ENCODE measurements at places on chromosomes 1 and 21.
A peak's percentile ranks its signal among the peaks of the same experiment; 100 is the strongest.

GRCh38 chr1:30514945-30515344 is 208.4 kb downstream of the MATN1 start:
- no peak for DNase-seq

DNA sequence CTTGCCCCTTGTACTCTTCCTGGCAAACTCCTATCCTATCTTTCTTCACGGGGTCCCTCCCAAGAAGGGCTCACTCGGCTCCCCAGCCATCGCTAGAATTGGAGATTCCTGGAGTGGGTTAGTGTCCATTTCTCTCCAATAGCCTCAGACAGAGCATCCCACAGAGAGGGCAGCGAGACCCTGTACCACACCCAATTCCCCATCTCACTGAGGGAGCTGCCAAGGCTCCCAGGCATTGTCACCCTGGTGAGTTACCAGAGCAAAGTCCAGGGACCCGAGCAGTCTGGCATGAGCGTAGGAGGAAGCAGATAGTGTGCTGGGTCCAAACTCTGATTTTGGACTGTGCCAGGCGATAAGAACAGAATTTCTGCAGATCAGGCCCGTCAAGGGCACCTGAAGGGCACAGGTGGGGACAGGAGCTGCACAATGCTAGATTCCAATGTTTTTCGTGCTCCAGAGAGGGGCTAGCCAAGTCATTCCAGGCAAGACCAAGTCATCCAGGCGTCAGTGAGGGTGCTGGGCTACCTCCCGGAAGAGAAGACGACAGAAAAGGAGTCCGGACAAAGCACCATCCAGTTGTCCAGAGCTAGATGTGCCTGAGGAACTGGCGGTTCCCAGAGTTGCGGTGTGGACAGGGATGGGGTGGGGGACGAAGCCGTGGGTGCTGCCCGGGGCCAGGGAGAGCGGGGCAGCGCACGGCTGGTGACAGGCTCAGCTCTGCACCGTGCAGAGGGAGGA is 15.3 kb downstream of the AKR7A3 start:
- DNase-seq = peak; percentile 19

DNA sequence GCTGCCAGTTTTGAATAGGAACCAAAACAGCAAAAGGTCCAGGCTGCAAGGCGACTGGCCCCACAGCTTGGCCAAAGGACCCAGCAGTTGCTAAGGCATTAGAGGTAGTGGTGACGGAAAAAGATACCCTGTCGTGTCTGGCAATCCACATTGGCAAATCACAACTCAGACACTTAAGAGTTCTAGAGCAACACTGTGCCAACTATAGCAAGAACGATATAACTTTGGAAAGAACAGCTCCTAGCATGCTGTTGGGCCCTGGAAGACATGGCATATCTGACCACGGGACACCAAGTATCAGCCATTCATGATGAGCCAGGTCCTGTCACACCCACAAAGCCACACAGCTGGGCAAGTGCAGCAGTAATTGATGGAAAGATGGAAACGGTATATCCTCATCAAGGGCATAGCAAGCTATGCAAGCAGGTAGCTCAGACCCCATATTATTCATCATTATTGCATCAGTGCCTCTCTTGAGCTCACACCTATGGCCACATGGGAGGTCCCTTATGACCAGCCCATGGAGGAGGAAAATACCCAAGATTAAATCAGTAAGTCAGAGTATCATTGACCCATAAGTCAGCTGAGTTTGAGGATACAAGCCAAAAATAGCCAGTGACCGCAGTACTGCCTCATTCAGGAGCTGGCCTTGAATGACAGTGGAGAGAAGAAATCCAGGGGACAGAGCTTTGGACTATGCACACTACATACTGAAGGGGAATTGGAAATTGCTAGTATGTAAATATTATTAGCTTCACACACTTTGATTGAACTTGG is 221.2 kb downstream of the SETD4 start:
- DNase-seq = no peak

DNA sequence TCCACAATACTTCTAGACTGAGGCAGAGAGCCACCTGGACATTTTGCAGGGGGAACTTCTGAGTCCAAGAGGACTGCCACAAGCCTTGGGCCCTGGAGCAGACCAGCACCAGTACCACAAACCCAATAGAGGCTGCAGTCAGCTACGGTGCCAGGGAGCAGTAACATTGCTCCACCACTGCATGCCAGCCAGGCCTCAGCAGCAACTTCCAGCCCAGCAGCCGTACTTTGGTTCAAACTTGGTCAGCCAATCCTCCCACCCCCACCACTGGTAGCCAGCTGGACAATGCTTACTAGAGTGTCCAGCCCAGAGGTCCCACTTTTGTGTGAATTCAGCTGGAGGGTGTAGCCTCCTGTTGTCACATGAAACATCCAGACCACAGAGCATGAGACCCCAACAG is 107.4 kb downstream of the SLC5A9 start:
- DNase-seq = no peak

DNA sequence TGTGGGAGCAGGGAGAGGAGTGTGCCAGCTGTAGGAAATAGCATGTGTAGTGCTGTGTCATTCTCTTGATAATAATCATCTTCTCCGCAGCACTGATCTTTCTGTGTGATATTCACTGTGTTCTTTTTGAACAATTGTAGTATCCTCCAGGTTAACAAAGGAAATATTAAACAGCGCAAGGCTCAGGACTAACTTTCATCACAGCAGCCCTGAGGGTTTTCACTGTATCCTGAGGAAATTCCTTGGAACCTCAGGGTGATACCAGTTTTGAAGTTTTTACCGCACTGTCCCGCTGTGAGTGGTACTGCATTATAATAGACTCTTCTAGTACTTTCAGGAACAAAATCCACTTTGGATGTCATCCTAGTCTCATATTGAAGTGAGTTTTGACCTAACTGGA is 228.4 kb upstream of the COA6 start:
- no peak for DNase-seq

- DNase-seq = no peak
These were observed 769 bp downstream of the NTPCR start for GRCh38 chr1:232951180-232951579.

DNA sequence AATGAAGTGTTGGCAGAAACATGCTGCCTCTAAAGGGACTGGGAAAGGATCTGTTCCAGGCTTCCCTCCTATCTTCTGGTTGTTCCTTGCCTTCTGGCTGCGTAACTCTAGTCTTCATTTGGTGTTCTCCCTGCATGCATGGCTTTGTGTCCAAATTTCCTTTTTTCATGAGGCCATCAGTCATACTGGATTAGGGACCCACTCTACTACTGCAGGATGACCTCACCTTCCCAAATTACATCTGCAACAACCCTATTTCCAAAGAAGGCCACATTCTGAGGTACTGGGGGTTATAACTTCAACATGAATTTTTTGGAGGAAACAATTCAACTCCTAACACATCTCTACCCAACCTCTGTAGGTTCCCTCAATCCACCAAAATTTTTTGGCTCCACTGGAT is 26.3 kb downstream of the MR1 start:
- DNase-seq = no peak

DNA sequence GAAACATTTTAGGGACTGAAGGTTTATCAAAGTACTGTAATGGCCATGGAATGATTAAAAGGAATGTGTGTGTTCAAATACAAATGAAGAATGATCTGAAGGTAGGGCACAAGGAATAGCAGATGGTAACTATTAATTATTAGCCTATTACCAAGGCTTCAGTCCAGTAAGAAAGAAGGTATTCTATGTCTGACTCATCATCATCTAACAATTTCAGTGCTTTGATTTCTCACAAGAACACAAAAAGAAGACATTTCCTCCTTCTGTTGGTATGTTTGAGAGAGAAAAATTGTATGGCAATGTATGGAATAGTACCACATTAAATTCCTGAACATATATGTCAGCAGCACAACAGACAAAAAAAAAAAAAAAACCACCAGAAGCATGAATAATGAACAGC is 57.5 kb downstream of the TYW3 start:
- no peak for DNase-seq

DNA sequence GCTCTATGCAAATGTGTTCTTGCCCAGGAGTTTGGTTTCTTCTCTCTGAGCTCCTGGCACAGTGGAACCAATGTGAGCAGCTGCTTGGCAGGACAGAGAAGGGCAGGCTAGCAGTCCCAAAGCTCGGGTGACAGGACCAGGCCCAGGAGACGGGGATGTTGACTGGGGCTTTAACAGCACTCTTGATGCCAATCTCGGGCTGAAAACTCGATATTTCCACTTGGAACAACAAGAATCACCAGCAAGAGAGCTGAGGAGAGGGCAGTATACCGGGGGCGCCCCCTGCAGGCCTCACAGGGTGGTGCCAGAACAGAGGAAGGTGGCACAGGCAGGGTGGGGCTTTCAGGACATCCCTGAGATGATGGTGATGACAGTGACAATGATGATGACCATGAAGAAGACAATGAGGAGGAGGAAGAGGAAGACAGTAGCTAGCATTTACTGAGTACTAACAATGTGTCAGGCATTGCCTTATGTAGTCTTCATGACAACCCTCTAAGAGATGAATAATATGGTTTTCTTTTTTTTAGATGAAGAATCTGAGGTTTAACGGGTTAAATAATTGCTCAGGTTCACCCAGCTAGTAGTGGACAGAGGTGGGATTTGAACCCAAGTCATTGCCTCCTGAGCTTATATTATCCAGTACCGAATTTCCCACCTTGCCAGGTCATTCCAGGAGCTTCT is 2.7 kb upstream of the KCNJ9 start:
- DNase-seq = no peak

GRCh38 chr21:46489800-46490199 is 31.1 kb downstream of the DIP2A start:
- DNase-seq = no peak

DNA sequence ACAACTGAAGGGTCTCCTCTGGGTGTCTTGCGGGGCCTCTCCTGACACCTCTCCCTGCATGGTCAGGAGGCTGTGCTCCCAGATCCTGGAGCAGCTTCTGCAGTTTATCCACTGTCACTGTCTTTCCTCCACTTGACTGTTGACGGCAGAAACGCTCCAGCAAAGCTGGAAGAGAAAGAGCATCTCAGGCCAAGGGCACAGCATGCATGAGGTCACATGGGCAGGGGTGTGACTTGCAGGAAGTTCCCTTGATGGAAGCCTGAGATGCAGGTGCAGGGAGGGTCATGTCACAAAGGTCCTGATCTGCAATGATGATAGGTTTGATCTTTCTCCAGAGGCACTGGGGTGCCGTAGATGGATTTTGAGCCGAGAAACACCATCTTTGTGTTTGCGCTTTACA is 23.3 kb downstream of the SLC44A3 start:
- DNase-seq = no peak

- DNase-seq = peak; percentile 48
These were observed 685 bp upstream of the SYT6 start for GRCh38 chr1:114154146-114154962.

DNA sequence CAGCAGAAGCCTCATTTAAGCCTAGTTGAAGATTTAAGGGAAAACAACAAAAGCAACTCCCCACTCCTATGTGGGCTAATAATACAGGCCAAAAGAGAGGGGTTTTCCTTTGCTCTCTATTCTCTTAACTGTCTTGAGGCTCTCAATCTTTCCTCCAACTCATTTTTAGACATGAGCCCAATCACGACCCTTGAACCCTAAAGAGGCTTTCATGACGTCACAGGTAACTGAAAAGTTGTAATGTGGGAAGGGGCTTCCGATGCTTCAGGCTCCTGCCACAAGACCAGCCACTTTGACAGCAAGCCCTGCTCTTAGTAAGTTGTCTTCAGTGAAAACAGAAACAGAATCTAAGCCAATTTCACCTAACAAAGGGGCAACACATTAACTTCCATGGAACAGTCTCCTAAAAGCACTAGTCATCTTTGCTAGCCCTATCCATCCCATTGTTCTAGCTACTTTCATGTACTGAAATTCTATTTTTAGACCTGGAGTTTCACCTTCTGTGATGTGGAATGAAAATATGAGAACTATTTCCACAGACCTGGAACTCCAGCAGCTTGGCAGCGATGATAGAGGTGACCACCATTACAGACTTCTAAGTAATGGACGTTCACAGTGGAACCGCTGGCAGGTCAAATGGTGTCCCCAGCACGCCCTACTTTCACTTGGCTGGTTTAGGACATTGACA is 36.3 kb downstream of the GPR161 start:
- DNase-seq = no peak

DNA sequence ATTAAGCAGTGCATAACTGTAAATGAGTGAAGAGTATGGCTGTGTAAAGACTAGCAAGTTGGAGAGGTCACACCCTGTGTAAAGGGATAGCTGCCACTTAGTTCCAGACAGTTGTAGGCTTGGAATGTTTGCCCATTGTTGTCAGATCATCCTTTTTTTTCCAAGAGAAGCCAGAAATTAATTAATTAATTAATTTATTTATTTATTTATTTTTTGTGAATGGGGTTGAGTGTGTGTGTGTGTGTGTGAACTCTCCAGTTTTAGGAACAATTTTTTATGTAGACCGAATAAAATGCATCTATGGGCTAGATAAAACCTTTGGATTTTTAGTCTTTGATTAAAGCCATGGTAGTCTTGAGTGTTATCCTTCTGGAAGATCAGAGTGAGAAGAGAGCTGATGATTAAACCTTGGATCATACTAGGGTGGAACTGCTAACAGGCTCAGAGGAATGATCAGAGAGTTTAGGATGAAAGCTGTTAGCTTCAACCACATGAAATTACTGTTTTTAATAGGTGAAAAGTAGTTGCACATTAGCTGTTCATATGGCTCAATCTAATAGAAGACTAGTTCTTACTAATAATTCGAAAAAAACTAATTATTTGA is 58.4 kb downstream of the OSBPL9 start:
- no peak for DNase-seq

DNA sequence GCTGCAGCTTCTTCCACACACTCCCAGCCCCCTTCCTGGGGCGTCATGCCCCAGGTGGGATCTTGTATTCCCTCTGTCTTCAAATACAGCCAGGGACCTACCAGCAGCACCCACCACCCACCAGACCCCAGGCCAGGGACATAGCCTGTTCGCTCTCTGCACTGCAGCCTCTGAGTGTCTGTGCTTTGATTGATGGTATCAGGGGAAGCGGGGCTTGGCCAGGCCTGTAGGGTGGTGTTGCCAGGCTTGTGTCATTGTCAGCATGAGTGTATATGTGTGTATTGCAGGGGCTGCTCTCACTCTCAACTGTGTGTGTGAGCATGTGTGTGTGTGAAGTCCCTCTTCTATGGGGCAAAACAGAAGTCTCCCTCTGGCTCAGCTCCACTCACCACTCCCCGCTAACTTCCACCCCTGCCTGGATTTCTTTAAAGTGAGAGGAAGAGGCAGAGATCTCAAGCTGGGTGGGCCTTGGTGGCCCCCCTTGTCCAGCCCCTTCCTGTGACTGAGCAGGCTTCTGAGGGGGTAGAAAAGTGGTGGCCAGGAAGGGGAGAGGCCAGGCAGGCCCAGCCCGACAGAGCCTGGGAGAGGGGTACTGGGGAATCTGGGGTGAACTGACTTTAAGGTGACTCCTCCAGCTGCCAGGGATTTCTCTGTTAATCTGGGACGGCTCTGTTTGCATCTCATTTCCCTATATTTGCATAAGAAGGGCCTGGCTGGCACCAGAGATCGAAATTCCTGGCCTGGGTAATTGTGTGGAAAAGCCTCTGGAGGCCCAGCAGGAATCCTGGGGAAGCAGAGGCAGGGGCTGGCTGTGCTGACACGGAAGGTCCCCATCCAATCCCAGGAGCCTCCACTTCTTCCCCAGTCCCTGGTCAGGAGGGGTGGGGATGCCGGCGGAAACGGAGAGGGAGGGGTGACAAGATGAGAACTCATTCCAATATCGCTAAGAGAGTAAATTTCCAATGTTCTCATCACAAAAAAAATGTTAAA is 18.6 kb upstream of the ADGRB2 start:
- DNase-seq = peak; percentile 29

All from right kidney (tissue), 9 donors.